ENCODE measurements at places on chromosomes 13 and 19.

DNA sequence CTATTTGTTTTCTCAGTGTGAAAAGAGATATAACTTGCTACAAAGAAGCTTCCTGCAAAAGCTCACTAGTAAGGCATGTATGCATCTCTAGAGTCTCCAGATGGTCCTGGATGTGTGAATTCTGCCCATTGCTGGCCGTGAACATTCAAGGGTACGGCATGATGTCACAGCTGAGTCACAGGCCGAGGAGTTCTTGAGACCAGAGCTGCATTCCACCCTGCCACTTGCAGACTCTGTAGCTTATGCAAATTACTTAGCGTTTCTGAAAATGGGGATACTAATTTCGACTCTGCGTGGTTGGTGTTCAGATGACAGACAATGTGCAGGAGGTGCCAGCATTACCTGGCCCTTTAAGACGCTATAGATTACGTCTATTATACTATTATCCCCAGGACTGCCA lies 470.7 kb downstream of the ZNF536 start:
- H3K4me1 ChIP-seq = no peaks in the 10 kb centered on the region
- no peak overlapping the region for H3K27ac ChIP-seq
- no peak for DNase-seq

DNA sequence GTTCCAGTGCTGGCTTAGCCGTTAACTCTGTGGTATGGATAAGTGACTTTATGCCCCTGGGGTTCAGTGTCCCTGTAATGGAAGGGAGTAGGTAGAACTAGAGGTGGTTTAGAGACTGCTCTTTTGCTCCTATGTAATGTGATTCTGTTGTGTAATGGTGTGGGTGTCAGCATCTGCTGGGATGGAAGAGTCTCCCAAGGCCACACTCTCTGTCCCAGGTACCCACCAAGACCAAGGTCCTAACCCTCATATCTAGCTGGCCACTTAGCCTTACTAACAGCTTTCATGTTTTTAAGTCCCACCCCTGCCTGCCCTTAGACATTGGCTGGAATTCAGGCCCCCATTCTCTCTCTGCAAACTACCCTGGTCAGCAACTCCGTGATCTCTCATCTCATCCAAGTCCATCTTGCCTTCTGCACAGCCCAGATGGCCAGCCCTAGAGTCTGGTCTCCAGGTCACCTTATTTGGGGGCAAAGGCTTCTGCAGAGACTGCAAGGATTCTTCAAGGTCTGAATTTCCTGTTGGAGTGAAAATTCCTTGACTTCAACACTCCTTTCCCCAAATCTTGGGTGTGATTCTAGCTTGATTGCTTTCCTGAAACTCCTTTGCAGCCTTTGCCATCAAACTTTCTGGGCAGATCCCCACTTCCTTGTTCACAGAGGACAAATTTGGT lies 48.4 kb downstream of the SERP2 start:
- peaks cover 6% of the 10 kb centered on the region for H3K4me1 ChIP-seq
- no peak overlapping the region for H3K4me3 ChIP-seq
- H3K27me3 ChIP-seq = peaks cover 58% of the 10 kb centered on the region
- peaks cover 5% of the 10 kb centered on the region for H3K36me3 ChIP-seq
- H3K27ac ChIP-seq = no peak overlapping the region

- no peak for DNase-seq
- H3K4me3 ChIP-seq = no peak overlapping the region
- no peaks in the 10 kb centered on the region for H3K27me3 ChIP-seq
Observed at GRCh38 chr19:14487370-14488125, 8.4 kb downstream of the GIPC1 start.

GRCh38 chr19:1855828-1856255 lies 7.5 kb downstream of the KLF16 start:
- peak overlapping the region; percentile 92 for H3K4me3 ChIP-seq
- DNase-seq = no peak
- H3K27ac ChIP-seq = peak overlapping the region; percentile 81
- no peaks in the 10 kb centered on the region for H3K36me3 ChIP-seq
- H3K27me3 ChIP-seq = no peaks in the 10 kb centered on the region
- peaks cover 41% of the 10 kb centered on the region for H3K4me1 ChIP-seq

DNA sequence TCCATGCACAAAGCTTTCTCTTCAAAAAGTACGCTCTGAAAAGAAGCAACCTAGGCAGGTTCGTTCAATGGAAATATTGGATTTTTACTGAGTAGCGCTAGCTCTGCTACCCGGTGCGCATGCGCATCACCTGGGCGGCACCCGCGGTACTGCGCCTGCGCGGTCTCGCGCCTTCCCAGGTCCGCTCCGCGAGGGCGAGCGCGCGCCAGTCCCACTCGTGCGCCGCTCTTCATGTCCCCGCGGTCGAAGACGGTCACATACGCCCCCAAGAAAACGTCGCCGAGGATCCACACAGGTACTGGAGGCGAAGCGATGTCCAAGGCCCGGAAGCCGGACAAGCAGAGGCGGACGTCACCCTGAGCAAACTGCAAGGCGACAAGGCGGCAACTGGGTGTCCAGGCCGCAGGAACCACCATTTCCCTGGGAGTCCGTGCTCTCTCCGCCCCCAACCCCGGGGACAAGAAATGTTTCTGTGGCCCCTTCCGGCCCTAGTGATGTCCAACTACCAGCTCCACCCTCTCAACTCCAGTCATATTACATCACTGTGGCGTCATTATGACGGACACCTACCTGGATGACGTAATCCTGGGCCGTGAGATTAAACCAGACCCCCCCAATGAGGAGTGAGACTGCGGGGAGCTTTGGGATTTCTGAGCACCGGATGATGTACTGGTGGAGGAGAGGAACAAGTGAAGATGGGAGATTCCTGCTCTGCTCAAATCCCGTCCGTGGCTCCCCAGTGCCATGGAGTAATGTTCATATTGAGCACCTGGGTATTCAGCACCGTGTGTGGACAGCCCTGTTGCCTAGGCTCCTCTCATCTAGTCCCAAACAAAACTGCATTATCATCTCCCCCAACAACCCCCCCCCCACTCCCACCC lies 4.8 kb upstream of the KCNC3 start:
- H3K27me3 ChIP-seq = peaks cover 17% of the 10 kb centered on the region
- H3K4me1 ChIP-seq = peaks cover 34% of the 10 kb centered on the region
- H3K4me3 ChIP-seq = peak overlapping the region; percentile 88
- DNase-seq = peak; percentile 77
- H3K27ac ChIP-seq = peak overlapping the region; percentile 83

DNA sequence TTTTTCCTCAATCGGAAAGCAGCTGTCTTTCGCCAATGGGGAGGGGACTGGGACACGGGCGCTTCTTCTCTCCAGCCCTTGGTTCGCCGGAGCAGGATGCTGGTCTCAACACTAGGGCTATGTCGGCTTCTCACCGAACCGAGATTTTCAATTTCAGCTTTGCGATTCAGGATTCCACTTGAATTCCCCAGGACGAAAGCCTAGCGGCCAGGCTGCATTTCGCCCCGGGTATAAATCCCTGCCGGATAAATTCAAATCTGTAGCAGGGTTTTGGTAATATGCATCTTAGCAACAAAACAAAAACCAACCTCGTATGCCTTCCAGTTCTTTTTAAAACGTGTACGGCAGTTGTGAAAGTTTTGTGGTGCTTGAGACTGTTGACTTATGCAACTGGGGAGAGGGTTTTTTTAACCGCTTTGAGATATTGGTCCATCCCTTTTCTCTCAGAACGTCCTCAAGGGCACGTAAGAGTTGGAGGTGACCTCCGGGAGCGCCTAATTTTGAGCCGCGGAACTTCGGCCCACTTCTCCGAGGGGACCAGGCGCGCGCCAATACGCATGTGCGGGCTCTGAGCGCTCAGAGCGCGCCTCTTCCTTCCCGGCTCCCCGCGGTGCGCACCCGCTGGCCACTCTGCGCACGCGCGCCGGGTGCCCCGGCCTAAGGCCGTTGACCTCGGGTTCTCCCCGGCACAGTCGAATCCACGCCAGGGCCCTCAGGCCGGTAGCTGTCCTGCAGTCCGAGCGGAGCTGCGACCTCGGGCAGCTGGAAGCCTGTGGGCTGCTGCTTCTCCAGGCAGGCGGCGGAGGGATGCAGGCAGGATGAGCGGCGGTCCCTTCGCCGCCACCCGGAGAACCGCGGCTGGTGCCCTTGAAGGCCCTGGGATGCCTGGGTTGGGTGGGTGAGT lies 7.6 kb downstream of the POU4F1 start:
- no peak for DNase-seq
- no peaks in the 10 kb centered on the region for H3K4me1 ChIP-seq
- peak overlapping the region; percentile 62 for H3K4me3 ChIP-seq

DNA sequence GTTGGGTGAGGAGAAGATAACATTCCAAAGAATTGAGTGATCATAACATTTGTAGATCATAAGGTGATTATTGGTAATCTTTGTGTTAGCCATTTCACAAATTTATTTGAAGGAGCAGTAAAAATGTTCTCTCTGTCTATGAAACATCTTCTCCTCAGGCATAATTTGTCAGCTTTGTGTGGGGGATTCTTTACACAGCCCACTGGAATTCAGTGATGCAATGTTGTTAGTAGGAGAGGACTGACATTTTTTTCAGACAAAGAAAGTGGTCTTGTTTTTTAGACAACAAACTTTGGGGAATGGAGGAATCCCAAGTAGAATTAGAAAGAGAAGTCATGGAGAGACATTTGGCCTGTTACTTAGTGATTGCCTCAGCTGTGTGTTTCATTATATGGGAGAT lies 100.3 kb downstream of the ITGBL1 start:
- no peak overlapping the region for H3K4me3 ChIP-seq
- DNase-seq = no peak
- peaks cover 13% of the 10 kb centered on the region for H3K27me3 ChIP-seq
- H3K36me3 ChIP-seq = no peaks in the 10 kb centered on the region
- no peaks in the 10 kb centered on the region for H3K4me1 ChIP-seq

DNA sequence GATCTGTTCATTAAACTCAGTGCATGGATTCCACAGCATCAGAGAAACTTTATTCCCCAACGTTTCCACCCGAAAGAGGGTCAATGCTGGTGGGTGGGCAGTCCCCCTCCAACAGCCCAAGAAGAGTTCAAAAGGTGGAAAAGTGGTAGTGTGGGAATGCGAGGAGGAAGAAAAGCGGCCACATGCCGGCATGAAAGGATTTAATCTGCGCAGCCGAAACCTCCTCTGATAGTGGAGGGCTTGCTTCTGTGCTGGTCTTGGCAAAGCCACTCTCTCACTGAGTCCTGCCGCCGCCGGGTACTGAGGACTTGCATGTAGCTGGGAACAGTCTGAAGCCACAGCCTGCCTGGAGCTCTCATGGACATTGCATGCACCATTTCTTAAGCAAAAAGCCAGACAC lies 136.2 kb upstream of the ZNF536 start:
- H3K36me3 ChIP-seq = peaks cover 3% of the 10 kb centered on the region
- no peak overlapping the region for H3K27ac ChIP-seq
- no peaks in the 10 kb centered on the region for H3K4me1 ChIP-seq
- no peak for DNase-seq

- no peak for DNase-seq
- no peak overlapping the region for H3K4me3 ChIP-seq
- no peak overlapping the region for H3K27ac ChIP-seq
- H3K36me3 ChIP-seq = no peaks in the 10 kb centered on the region
- H3K27me3 ChIP-seq = peaks cover 4% of the 10 kb centered on the region
Observed at GRCh38 chr19:31553112-31553845, 204.0 kb upstream of the TSHZ3 start.

DNA sequence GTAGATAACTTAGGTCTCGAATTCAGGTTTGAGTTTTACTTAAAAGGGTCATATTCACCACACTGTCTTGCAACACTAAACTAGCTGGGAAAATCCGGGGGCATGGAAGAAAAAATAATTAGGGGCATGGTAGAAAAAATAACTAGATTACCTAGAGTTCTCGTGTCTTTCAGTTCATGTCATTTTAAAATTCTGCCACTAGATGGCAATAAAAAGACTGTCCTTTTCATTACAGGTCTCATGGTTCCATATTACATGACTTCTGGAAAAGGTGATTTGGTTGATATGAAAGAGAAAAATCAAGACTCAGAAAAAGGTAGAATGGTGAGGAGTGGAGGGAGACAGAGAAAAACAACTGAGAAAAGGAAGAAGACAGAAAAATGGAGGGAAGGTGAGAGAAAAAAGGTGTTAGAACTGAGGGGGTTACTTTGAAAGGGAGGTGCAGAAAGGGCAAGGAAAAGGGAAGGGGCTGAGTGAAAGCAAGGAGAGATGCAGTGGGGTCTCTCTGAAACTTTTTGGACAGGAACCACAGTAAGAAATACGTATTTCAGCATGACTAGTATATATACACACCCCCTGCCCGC lies 299.0 kb downstream of the KLF12 start:
- H3K27me3 ChIP-seq = no peaks in the 10 kb centered on the region
- peaks cover 5% of the 10 kb centered on the region for H3K36me3 ChIP-seq
- H3K4me3 ChIP-seq = no peak overlapping the region
- H3K27ac ChIP-seq = no peak overlapping the region

DNA sequence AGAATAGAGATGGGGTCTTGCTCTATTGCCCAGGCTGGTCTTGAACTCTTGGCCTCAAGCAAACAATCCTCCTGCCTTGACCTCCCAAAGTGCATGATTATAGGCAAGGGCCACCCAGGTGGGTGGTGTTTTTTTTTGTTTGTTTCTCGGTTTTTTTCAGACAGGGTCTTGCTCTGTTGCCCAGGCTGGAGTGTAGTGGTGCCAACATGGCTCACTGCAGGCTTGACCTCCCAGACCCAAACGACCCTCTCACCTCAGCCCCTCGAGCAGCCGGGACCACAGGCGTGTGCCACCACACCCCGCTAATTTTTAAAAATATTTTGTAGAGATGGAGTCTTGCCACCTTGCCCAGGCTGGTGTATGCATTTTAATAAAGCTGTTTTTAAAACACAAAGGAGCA lies 14.9 kb downstream of the GRTP1 start:
- H3K36me3 ChIP-seq = no peaks in the 10 kb centered on the region
- H3K27ac ChIP-seq = no peak overlapping the region
- H3K4me3 ChIP-seq = no peak overlapping the region
- no peaks in the 10 kb centered on the region for H3K4me1 ChIP-seq
- peaks cover 10% of the 10 kb centered on the region for H3K27me3 ChIP-seq

DNA sequence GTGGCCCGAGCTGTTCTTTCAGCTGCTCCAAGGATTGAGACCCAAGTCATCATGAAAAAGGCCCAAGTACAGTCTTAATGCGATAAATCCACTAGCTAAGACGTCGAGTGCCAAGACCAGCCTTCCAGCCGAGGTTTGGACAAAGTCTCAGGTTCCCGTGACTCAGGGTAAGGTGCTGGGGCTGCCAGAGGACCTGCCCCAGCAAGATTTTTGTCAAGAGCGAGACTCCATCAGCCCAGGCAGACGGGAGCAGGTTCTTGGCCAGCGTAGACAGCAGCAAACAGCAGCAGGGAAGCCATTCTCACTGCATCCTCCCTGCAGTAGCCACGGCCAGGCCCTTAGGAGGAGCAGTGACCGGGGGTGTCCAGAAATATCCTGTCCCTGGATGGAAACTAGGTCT lies 3.4 kb downstream of the FEM1A start:
- H3K4me3 ChIP-seq = no peak overlapping the region
- H3K27me3 ChIP-seq = no peaks in the 10 kb centered on the region
- DNase-seq = no peak
- peaks cover 20% of the 10 kb centered on the region for H3K4me1 ChIP-seq
- H3K27ac ChIP-seq = no peak overlapping the region

GRCh38 chr13:32036126-32036695 lies 4.6 kb downstream of the FRY start:
- H3K27ac ChIP-seq = peak overlapping the region; percentile 81
- peaks cover 2% of the 10 kb centered on the region for H3K36me3 ChIP-seq
- H3K4me3 ChIP-seq = peak overlapping the region; percentile 85

Measured in T-helper 17 cell (primary cell).